NCI-H2081 (cell line): ENCODE measurements at places on chromosomes 5 and 9.

GRCh38 chr5:138662599-138662998, 87.4 kb upstream of the HSPA9 start:
- DNase-seq = no peak

DNA sequence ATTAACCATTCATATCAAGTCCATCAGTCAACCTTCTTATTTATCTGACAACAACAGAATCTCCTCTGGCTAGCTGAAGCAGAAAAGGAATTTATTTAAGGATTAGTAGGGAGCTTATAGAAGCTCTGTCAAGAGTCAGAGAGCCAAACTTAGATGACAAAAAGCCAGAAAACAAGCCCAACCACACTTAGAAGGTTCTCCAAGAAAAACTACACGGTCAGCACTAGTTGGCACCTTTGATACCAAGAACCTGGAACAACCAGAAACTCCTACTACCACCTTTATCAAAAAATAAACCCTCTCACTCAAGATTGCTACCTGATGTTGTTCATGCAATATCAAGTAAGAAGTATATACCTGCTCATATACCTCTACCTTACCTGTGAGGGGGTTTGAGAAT, 36.9 kb downstream of the RANBP6 start:
- no peak for DNase-seq

GRCh38 chr5:34685485-34686165, 29.5 kb downstream of the RAI14 start:
- DNase-seq = no peak

- no peak for DNase-seq
Measured at GRCh38 chr5:178476972-178477754, 113.0 kb downstream of the COL23A1 start.

GRCh38 chr5:139976703-139977102, 66.4 kb downstream of the NRG2 start:
- DNase-seq = no peak

GRCh38 chr9:14993901-14994554, 83.8 kb upstream of the FREM1 start:
- DNase-seq = no peak

GRCh38 chr5:106172681-106173532, 1497.8 kb downstream of the EFNA5 start:
- no peak for DNase-seq

- DNase-seq = no peak
Measured at GRCh38 chr5:149727336-149728035, 2.6 kb upstream of the PPARGC1B start.

DNA sequence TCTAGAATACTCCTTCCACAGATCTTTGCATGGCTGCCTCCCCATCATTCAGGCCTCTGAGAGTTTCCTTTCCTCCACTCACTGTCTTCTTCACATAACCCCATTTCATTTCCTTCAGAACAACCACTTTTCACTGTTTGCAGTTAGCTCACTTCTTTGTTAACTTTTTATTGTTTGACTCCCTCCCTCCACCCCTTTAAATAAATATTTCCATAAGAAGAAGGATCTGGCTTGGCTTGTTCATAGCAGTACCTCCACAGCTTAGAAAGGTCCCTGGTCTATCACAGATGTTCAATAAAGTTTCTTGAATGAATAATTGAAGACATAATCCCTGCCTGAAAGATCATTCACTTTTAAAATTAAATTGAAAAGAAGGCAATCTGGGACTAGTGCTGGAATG, 661.6 kb downstream of the ACTL7B start:
- DNase-seq = no peak

GRCh38 chr5:126119887-126120442, 303.2 kb upstream of the GRAMD2B start:
- no peak for DNase-seq
